ENCODE measurements at places on chromosomes 5 and 9.

DNA sequence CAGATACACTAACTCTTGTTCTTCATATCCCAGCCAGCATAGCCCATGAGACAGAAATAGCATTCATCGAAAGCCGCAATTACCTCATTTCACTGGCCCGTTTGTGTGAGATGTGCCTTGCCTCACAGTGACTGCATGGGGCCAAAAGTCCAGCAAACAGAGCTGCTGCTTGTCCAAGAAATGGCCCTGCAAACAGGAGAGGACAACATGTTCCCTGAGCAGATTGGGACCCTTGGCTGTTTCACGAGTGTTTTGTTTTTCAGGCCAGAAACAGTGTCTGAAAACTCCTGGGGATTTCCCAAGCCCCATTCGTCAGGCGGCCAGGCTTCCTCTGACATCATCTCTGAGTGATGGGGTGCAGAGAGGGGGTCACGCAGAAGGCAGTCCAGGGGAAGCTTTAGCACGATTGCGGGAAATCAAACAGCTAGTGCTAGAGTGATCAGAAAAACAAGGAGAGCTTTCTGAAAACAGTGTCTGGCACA is 503.6 kb upstream of the PAPPA start:
- no peak for ATAC-seq

- ATAC-seq: no peak
These were observed 14.5 kb downstream of the ADAMTS13 start for GRCh38 chr9:133436681-133437080.

- ATAC-seq: no peak
These were observed 23.3 kb downstream of the SAR1B start for GRCh38 chr5:134609232-134609851.

GRCh38 chr9:98983295-98984268 is 39.9 kb downstream of the COL15A1 start:
- ATAC-seq: peak; percentile 63

DNA sequence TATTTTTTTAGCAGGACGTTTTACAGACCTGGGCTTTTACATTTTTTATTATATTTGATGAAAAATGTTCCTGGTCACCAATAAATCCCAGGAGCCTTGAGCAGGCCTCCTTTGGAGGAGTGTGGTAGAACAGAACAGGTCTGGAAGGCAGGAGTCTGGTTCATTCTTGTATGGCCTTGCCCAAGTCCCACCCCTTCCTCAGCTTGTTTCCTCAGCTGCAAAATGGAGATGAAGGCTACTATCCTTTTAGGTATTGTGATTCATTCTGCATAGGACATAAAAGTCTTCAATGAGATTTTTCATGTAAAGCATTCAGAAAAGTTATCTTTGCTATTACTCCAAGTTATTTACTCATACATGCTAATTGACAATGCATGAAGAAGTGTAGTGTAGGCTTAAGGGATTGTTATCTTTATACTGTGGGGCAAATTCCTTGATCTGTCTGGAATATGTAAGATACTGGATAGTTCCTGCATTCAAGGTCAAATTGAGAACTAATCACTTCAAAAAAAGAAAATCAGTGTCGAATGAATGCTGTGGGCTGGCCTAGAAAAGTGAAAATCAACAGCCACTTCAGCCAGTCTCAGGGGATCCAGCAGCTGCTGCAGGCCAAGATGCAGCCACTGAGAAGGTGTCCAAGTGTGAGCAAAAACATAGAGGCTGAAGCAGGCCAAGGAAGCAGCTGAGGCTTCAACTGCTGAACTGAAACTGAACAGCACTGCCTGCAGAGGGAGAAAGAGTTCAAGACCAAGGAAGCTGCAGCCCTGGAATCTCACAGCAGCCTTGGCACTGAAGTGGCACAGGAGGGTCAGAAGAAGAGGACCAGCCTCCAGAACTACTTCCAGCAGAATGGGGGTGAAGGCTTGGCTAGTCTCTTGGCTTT is 15.5 kb upstream of the SLC36A3 start:
- ATAC-seq: peak; percentile 74

DNA sequence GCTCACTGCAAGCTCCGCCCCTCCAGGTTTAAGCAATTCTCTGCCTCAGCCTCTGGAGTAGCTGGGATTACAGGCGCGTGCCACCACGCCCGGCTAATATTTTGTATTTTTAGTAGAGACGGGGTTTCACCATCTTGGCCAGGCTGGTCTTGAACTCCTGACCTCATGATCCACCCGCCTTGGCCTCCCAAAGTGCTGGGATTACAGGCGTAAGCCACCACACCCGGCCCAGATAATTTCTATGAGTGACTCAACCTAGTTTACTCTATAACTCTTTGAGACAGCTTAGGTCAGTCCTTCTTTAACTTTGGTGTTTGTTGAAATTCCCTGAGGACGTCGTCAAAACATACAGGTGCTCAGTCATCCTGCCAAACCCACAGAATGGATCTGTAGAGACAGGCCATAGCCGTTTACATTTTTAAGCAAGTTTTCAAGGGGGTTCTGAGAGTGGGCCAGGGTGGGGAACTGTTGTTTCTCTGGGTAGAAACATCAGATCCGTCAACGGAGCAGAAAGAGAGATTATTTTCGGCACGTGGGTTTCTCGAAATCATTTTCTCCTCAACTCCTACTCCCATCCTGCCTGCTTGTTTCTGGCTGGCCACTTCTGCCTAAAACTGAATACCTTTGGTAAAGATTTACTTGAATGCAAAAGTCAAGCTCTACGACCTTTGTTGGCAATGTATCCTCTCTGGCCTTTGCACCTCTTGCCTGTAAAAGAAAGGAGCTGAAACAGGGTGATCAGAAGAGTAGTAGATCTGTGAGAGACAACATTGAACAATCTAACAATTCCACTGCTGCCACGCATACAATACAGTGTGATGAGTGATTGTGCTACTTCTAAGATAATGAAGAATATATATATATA is 6.0 kb upstream of the BOD1 start:
- ATAC-seq: no peak

- no peak for ATAC-seq
These were observed 55.7 kb downstream of the GGTA1 start for GRCh38 chr9:121443981-121444380.

DNA sequence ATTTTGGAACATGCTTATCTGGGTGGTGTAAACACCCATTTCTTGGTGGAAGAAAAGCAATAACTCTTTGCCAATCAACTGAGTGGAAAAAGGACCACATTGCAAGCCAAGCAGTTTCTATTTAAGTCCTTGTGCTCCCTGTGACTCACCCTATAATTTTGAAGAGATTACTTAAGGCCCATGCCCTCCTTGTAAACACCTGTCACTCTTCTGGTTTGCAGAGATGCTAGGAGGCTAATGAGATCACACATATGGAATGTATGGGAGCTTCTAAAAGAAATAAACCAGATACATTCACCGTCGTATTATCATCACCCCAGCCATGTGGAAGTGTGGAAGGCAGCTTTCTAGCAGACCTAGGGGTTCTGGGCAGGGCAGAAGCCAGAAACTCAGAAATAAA is 337.1 kb downstream of the GADD45G start:
- no peak for ATAC-seq

DNA sequence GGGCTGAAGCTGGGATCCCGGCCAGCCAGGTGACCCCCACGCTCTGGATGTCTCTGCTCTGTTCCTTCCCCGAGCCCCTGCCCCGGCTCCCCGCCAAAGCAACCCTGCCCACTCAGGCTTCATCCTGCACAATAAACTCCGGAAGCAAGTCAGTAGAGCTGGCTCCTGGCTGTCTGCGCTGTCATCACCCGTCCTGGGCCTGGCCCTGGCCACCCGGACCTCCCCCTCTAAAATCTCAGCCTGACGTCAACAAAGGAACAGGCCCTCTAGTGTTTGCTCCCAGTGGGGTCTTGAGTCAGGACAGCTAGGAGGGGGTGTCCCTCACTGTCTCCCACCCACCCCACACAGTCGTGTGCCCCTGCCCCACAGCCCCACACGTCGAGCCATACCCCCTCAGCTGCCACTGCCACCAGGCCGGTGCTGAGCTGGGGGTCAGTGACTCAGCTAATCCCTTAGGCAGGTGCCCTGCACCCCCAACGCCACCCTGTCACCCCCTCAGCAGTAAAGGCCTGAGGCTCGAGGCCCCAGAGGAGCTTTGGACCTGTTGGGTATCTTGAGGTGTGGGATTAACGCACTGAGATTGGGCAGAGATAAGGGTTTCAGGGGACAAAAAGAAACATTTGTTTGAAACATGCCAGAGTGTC is 1.1 kb upstream of the LCNL1 start:
- 0 out of 3 replicates have a peak, but pooled peaks have one; percentile 11 for ATAC-seq

DNA sequence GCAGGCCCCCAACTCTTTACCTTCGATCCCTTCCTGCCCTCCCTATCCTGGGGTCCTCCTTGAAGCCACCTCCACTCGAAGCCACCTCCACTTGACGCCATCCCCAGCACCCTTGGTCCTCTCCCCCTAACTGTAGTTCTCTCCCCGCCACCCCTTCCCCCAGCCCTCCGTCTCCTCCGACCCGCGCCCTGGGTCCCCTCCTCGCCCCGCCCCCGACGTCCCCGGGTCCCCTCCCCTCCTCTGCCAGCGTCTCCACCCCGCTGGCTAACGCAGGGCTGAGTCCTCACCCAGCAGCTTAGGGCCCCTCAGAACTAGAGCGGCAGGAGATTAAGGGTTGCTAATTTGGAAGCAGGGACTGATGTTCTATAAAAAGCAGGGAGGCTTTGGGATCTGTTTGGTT is 30.6 kb upstream of the ANKRD33B start:
- ATAC-seq: no peak

- no peak for ATAC-seq
These were observed 274.3 kb upstream of the SGCD start for GRCh38 chr5:156052656-156053055.

- peak; percentile 30 for ATAC-seq
These were observed 12.0 kb downstream of the ZNF622 start for GRCh38 chr5:16453609-16454008.

- no peak for ATAC-seq
These were observed 32.2 kb upstream of the PSD2 start for GRCh38 chr5:139763280-139763929.

DNA sequence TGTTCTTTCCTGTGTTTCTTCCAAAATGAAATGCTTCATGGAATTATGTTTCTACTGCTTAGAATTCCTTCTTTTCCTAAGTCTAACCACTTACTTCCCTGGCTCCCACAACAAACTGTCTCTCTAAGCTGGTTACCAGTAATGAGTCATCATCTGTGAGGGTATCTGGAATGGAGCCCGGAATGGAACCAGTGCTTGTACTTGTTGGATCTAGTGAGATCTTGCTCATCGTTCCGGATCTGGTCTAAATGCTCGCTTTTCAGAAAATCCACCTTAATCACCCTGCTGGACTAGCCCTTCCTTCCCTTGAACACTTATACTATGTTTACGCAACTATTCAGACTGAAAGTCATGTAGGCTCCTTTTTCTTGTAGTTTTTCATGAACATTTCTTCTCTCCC is 184.8 kb downstream of the PBX3 start:
- ATAC-seq: peak; percentile 92

DNA sequence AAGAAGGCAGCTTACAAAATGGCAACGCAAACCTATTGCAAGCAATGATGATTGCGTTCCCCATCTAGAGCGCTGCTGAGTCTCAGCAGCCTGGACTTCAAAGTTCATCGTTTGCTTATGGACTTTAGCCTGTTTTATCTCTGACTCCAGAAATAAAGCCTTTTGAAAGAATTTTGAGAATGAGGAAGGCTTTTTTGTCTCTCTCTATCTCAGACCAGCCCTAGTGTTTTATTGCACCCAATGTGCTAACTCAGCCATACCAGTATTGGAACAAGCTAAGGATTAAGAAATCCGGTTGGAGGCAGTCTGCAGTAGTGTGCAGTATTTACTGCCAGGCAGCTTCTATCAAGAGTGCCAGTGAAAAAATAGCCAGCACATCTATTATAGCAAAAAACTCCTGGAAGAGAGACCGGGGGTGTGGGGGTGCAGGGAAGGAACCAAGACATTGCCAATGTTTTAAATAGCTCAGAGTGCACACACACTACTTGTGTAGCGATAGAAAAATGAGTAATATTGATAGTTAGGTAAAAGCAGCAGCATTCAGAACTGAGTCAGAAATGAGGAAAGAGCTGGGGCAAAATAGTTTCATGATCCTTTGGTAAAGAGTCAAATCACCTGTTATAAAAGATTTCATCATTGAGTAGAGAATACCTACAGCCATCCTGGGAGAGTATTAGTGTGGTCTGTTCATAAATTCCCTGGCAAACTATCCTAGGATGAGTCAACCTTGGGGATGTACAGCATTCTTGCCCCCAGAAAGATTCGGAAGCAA is 219.0 kb downstream of the ZNF608 start:
- peak; percentile 16 for ATAC-seq

- ATAC-seq: 0 out of 3 replicates have a peak, but pooled peaks have one; percentile 14
These were observed 27.0 kb downstream of the ADGRD2 start for GRCh38 chr9:124477211-124477647.

- no peak for ATAC-seq
These were observed 75.3 kb downstream of the HMGCR start for GRCh38 chr5:75412111-75412990.

- peak; percentile 87 for ATAC-seq
These were observed 6.5 kb upstream of the FBXO10 start for GRCh38 chr9:37582548-37583157.
